ENCODE measurements at places on chromosomes 13 and 19.

DNA sequence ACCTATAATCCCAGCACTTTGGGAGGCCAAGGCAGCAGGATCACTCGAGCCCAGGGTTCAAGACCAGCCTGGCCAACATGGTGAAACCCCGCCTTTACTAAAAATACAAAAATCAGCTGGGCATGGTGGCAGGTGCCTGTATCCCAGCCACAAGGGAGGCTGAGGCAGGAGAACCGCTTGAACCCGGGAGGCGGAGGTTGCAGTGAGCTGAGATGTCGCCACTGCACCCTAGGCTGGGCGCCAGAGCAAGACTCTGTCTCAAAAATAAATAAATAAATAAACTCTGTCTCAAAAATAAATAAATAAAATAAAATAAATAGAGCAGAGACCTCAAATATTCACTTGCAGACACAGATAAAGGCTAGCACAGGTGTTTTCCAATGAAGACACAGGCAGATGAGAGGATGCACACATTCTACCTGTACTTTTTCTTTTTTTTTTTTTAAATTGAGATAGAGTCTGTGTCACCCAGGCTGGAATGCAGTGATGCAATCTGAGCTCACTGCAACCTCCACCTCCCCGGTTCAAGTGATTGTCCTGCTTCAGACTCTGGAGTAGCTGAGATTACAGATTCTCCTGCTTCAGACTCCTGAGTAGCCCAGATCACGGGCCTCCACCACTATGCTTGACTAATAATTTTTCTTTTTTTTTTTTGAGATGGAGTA, 2.7 kb upstream of the RPS16 start:
- DNase-seq, result no peak

DNA sequence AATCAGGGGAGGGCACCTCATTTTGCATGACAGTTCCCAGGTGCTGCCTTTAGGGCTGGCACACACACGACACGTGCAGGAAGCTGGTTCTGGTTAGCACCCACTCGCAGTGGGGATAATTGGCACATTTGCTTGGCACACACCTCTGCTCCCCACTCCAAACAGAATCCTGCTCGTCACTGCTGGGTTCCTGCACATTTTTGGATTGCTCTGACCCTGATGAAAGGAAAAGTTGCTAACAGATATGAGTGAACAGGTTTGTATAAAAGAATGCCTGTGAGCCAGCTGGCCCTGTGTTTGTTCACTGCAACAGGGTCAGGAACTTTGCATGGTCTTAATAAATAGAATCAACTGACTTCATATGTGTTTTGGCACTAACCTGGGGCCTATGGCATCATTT, 1500.4 kb downstream of the EFNB2 start:
- DNase-seq, result no peak

DNA sequence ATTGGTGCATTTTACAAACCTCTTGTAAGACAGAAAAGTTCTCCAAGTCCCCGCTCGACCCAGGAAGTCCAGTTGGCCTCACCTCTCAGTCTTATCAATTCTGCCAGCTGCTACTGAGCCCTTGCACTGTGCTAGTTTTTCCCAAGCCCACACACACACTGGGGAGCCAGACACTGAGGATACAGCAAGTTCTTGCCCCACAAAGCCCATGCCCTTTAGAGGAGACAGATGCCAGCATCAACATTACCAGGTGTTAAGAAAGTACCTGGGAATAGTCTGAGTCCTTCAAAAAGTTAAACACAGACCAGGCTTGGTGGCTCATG, 175.0 kb downstream of the PTPRS start:
- DNase-seq, result no peak

DNA sequence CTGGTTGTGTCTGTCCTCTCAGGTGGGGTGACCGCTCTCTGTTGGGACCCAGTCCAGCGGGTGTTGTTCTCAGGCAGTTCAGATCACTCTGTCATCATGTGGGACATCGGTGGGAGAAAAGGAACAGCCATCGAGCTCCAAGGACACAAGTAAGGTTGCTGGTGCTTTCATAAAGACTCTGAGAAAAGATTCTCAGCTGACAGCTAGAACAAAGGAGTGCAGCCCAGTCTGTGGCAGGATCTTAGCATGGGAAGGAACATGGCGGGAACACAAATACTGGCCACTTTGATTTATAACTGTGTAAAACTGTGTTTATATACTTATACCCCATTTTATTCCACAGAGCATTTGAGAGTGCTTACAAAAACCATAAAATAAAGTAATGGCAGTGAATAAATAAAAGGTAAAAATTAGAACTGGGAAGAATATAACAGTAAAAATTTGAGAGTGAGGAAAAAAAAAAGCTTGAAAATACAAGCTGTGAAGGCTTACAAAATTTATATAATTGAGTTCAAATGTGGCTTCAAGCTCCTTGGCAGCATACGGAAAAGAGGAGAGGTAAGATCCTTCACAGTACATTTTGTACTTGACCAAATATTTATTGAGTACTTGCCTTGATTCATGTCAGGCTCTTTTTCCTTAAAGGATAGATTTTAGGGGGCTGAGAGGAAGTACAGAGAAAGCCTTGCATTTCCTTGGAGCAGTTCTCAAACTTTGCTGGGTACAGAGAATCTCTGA, 64.8 kb downstream of the DHRS12 start:
- DNase-seq, result no peak

DNA sequence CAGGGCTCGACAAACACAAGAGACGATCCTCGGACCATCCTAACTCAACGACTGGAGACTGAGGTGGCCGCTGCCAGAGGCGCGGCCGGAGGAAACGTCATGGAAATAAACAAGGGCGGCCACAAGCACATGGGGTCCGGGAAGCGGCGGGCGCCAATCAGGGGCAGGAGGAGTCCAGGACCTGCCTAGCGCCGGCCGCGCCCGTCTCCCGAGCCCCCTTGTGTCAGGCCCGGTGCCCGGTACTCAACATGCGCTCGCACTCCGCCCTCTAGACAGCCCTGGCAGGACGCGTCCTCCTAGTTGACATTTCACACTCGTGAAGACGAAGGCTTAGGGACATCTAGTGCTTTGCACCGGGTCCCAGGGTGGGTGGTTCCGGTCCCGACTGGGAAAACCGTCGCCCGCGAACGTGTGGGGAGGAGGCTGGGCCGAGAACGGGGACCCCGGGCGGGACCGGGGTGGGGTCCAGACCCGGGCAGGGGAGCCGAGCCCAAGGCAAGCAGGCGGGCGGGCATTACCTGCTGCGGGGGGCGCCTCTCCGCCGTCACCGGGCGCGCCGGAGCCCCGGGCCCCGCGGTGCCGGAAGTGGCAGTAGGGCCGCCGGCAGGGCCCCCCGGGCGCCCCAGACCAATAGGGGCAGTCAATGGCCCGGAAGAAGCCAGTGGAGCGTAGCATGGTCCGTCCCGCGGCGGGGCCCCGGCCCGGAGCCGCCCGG, 442 bp downstream of the REXO1 start:
- peak; percentile 34 for DNase-seq

DNA sequence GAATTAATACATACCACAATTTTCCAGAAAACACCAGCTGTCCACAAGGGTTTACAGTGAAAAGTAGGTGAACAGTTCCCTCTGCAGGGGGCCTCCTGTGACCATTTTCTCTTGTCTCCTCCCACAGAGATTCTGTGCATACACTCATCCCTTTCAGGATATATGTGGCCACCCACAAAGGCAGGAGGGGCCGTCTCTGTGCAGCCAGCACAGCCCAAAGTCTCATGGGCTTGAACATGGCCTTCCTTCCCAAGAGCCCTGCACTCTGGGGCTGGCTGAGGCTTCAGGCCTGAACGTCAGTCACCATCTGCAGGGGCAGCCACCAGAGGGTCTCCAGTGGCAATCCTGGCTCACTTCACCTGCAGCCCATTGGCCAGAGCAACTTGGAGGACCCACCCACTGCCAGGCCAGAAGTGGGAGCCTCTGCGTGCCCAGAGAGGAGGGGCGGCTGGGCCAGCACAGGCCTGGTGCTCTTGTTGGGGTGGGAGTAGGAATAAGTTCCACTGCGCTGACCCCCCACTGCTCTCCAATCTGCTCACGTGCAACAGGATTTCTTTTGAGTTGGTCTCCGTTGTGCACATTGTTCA, 25.1 kb downstream of the TMEM161A start:
- no peak for DNase-seq

- DNase-seq, result no peak
Measured at GRCh38 chr13:76129305-76130000, 493.3 kb downstream of the LMO7 start.

- DNase-seq, result no peak
Measured at GRCh38 chr13:90541346-90541745, 806.1 kb upstream of the MIR17HG start.

DNA sequence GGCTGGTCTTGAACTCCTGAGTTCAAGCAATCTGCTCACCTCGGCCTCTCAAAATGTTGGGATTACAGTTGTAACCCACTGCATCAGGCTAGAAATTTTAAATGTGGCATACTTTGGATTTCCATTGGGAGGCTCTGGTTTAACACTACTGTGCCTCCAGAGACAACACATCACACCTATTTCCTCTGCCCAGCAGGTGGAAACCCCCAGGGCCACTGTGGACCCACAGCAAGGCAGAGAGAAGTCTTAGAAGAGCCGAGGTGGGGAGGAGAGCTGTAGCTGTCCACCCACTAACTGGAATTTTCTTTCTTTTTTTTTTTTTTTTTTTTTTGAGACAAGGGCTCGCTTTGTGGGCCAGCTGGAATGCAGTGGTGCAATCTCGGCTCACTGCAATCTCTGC, 39.4 kb downstream of the IER2 start:
- DNase-seq, result no peak

DNA sequence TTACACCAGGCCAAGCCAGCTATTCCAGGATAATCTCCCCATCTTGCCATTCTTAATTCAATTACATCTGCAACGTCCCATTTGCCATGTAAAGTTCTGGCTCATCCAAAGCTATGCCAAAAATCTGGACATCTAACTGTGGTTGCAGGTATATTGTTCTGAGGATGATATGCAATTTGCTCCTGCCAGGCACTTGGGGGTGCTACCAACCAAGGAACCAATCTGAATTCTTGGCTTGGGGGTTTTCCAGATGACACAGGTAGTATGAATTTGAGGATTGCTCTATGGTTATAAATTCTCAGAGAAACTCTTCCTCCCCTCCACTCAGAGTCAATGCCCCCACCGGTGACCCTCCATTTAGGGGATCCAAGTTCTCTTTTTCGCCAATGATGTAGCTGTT, 33.0 kb downstream of the CRYL1 start:
- DNase-seq, result peak; percentile 37

- no peak for DNase-seq
Measured at GRCh38 chr13:99737481-99738245, 233.9 kb downstream of the ZIC5 start.

GRCh38 chr19:33385956-33386355, 12.4 kb downstream of the CEBPG start:
- DNase-seq, result no peak

GRCh38 chr19:16497042-16497441, 848 bp downstream of the C19orf44 start:
- DNase-seq, result no peak

- DNase-seq, result peak; percentile 76
Measured at GRCh38 chr19:51097166-51097738, 11.0 kb downstream of the CTU1 start.

DNA sequence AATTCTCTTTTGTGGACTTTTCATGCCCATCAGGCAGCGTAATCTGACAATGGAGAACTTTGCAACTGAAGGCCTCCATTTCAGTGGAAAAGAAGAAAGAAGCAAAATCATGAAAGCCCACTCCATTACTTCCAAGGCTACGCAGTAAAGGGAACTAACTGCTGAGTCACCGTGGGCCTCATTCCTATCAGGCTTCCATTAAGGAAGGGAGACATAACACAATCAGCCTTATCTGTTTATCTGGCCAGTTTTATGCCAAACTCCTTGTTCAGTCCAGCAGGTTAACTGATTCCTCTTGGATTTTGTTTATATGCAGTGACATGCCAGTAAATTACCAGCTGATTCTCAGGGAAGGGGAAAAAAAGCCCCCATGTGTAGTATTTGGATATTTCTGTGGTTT, 56.8 kb upstream of the KATNAL1 start:
- DNase-seq, result no peak

- DNase-seq, result no peak
Measured at GRCh38 chr19:1626417-1627010, 21.3 kb upstream of the UQCR11 start.

GRCh38 chr19:23978068-23978467, 63.4 kb downstream of the ZNF726 start:
- no peak for DNase-seq

DNA sequence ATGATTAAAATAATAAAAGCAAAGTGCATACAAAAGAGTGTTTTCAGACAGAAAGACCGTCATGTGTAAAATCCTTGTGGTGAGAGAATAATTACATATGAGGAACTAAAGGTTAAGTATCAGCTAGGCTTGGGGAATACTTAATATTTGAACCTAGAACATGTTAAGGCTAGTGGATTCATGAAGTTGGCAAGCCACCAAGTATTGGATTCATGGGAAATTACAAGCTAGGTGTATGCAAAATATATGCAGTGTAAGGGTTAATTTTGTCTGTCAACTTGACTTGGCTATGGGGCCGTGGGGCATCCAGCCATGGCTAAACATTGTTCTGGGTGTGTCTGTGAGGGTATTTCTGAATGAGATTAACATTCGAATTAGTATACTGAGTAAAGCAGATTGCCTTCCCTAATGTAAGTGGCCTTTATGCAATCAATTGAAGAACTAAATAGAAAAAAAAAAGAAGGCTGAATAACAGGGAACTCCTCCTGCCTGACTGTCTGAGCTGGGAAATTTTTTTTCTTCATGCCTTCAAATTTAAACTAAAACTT, 533.5 kb upstream of the KLF12 start:
- DNase-seq, result no peak

DNA sequence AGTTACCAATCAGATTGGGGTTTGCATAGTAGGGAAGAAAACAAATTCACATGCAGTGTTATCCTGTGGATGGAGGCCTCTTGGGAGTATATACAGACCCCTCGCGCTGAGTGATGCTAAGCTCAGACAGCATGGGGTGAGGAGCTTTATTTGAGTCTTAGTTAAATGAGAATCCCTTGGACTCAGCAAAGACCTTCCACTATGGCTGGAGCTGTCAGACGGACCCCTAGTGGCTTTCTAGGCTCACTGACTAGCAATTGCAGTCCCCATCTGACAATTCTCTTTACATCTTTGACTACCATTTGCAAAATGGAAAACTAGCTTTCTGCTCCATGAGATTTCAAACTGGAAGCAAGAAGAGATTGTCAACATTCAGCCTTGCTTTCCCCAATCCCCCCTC, 90.4 kb downstream of the STOML3 start:
- no peak for DNase-seq

DNA sequence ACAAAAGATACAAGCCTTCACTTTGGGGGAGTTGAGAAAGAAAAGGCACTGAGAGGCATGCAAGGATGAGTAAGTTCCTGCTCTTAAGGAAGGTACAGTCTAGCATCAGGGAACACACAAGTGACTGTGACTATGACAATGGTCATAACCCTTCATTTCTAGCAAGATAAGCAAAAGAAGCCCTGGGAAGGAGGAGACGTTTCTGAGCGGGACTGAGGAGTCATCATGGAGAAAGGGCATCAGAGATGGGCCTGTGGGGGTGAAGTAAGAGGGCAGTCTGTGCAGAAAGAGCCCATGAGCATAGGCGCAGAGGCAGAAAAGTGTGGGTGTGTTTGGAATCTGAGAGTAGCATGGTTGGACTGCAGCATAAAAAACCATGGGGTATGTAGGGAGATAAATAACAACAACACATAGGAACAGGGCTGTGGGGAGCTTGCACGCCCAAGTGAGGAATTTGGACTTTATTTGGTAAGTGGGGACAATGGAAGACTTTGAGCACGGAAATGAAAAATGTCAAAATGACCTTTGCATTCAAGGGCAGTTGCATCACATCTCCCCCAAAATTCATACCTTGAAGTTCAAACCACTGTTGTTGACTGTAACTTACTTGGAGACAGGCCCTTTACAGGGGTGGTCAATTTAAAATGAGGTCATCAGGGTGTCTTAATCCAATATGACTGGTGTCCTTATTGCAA, 86.7 kb downstream of the MBNL2 start:
- DNase-seq, result no peak

GRCh38 chr13:79056706-79057105, 349.3 kb downstream of the RBM26 start:
- DNase-seq, result no peak
